ENCODE measurements at places on chromosomes 5 and 9. TPM values are rescaled to one million over a fixed set of nuclear protein-coding genes. Genes with fewer than 3 reads are reported as not detected.
A peak's percentile ranks its signal among the peaks of the same experiment; 100 is the strongest.

Gene TSSK1B
- not detected for total RNA-seq

Gene PCDHA12
- not detected for total RNA-seq

Gene HDAC3
- 73.8 TPM for total RNA-seq

Gene EDIL3
- total RNA-seq: 0.27 TPM

Gene PCDHGA6
- total RNA-seq: 0.18 TPM

Gene TAF1L
- total RNA-seq: 0.05 TPM

Gene PCDHAC1
- total RNA-seq: not detected

Gene IARS1
- 268 TPM for total RNA-seq

DNA sequence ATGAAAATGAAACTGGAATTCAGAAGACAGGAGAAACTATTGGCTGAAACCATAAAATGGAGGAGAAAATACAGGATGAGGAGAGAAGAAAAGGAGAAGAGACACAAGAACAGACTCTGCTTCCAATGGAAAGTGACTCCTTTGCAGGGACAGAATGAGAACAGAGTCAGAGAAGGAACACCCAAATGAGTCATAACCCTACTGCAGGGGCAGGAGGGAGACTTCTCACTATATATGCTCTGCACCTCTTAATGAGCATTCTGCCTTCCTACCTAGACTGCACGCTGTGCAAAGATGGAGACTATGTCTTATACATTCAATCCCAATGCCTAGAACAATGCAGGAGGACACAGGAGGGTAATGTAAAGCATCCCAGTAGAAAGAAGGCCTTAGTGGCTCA, 2.1 kb downstream of the SAXO1 start:
- DNase-seq: no peak

GRCh38 chr9:105656131-105656921, 5.9 kb upstream of the TAL2 start:
- no peak for DNase-seq

DNA sequence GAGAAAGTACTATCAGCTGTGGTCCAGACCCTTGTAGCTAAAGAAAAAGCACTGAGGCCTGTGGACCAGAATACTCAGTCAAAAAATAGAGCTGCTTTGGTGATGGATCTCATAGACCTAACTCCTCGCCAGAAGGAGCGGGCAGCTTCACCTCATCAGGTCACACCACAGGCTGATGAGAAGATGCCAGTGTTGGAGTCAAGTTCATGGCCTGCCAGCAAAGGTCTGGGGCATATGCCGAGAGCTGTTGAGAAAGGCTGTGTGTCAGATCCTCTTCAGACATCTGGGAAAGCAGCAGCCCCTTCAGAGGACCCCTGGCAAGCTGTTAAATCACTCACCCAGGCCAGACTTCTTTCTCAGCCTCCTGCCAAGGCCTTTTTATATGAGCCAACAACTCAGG, 8.9 kb downstream of the RAB24 start:
- DNase-seq: no peak

DNA sequence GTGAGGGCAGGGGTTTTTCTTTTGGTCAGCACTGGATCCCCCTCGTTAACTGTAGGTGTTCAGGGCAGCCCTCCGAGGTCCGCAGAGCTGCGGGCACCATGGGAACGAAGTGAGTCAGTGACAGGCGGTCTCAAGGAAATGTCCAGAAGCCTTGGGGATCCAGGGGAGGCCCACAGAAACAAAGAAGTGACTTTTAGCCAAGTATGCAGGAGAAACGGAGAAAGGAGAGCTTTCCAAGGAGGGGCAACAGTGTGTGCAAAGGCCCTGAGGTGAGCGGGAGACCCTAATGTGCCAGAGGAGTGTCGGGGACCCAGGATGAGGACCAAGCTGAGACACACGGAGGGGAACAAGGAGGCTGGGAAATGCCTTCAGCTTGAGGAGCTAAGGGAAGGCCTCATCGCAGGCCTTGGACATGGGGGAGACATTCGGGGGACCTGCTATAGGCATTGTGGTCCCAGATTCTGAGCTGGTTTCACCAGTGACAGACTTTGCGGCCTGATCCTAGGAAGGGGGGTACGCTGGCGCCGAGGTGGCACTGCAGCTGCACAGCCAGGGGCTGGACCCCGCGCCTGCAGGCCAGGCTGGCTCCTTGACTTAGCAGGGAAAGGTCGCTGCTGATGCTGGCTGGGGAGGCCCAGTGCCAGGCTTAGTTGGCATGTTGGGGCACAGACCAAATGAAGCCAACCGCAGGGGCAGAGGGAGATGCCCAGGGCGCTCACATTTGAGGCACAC, 3.3 kb downstream of the LTC4S start:
- no peak for DNase-seq

DNA sequence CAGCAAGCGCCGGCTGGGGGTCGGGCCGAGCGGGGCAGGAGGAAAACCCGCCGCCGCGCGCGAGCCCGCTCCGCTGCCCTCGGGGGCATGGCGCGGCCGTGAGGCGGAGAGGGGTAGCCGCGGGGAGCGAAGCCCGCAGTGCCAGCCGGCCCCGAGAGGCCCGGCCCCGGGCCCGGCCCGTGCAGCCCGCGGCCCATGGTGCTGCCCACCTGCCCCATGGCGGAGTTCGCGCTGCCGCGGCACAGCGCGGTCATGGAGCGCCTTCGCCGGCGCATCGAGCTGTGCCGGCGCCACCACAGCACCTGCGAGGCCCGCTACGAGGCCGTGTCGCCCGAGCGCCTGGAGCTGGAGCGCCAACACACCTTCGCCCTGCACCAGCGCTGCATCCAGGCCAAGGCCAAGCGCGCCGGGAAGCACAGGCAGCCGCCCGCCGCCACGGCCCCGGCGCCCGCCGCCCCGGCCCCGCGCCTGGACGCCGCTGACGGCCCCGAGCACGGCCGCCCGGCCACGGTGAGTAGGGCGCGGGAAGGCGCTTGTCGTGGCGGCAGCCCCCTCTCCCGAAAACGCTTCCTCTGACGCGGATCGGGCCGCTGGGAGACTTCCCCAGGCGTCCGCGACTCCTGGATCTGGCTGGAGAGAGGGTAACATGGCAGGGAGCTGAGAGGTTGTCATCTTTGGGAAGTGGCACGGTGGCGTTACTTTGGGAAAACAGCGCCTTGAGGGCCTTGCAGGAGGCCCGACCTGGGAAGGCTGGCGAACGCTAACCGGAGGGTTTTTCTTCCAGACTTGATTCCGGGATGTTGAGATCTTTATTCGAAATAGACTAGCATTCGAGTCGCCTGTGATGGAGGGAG, 523 bp downstream of the MAML1 start:
- peak; percentile 23 for DNase-seq

- DNase-seq: no peak
Measured at GRCh38 chr9:126611193-126611591, 2.5 kb upstream of the LMX1B start.

DNA sequence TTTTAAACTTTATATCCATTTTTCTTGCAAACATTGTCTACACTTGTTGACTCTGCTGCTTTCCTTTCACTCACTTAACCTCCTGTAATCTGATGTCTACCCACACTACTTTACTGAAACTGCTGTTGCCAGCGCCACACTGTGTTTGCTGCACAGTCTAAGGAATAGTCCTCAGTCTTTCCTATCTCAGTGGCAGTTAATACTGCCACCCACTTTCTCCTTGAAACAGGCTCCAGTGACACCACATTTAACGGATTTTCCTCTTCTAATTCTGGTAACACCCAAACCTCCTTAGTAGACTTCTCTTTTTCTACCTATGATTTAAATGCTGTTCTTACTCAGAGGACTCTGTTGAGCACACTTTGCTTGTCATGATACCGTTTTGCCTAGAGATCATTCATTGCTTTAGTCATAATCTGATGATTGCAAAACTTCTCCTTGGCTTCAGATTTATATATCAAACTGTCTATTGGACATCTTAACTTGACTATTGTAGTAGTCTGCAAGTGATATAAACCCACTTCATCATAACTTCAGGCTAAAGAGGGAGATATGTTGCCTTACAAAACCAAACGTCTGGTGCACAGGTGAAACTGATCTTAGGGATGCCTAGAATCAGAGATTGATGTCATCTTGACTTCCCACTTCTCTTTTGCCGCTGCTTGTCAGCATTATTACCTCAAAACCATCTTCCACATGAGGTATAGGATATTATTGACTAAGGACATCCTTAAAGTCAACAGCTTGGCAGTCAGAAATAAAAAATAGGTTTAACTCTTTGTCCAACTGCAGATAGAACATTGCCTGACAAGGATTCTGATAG, 94.1 kb downstream of the CDC42SE2 start:
- DNase-seq: peak; percentile 24

DNA sequence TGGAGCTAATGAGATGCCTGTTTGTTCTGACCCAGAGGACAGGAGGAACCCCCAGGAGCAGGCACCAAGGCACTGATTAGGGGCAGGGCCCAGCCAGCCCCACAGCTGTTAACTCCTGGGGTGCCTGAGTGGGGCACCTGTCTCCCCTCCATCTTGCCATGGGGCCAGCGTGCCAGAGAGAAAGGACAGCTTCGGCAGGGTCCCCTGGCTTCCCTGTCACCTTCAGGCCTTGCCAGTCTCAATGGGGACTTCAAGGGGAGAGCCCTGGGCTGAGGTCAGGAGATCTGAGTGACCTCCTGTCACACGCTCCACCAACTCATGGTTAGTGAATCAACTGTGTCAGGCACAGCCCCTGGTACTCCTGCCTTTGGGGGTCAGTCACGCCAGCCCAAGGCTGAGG, 152.7 kb upstream of the MVB12B start:
- no peak for DNase-seq

DNA sequence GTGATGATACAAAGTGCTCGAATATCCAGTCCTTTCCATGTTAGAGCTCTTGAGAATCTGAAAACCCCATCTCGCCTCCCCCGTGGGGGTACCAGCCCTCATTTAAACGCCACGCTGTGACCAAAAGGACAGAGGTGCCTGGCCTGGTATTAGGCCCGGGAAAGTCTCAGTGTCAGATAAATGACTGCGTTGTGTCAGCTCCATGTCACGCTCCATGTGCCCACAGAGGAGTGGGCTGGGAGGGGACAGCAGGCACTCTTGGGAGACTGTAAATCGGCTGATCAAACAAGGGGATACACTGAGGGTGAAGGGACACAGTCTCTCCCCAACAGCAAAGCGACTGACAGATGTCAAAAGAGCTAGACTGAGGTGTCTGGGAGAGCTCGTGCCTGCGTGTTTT, 65.7 kb upstream of the ECM2 start:
- DNase-seq: no peak

DNA sequence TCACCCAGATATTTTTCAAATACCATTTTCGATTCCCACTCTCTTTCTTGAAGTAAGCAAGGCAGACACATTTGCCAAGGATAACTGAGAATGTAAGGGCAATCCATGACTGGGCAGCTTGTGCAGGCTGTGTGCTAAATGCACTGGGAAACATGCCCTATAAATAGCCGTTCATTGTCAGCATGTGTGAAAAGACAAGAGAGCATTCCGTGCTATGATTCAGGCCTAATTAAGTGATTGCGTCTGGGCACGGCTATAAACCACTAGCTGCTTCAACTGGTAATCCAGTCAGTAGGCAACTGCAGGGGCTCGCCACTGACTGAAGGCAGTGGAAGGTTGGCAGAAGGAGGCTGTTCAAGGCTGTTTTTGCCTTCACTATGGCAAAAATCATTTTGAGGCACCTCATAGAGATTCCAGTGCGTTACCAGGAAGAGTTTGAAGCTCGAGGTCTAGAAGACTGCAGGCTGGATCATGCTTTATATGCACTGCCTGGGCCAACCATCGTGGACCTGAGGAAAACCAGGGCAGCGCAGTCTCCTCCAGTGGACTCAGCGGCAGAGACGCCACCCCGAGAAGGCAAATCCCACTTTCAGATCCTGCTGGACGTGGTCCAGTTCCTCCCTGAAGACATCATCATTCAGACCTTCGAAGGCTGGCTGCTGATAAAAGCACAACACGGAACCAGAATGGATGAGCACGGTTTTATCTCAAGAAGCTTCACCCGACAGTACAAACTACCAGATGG, at the start of gene HSPB3:
HSPB3 (plus strand) TSS at position 287 of the 745 bp plus-strand sequence; CDS start at position 378, 91 bp downstream.
- no peak for DNase-seq

GRCh38 chr5:160458806-160459800, 37.4 kb downstream of the PTTG1 start:
- no peak for DNase-seq

- DNase-seq: no peak
Measured at GRCh38 chr5:169126481-169127021, 174.4 kb downstream of the SLIT3 start.

DNA sequence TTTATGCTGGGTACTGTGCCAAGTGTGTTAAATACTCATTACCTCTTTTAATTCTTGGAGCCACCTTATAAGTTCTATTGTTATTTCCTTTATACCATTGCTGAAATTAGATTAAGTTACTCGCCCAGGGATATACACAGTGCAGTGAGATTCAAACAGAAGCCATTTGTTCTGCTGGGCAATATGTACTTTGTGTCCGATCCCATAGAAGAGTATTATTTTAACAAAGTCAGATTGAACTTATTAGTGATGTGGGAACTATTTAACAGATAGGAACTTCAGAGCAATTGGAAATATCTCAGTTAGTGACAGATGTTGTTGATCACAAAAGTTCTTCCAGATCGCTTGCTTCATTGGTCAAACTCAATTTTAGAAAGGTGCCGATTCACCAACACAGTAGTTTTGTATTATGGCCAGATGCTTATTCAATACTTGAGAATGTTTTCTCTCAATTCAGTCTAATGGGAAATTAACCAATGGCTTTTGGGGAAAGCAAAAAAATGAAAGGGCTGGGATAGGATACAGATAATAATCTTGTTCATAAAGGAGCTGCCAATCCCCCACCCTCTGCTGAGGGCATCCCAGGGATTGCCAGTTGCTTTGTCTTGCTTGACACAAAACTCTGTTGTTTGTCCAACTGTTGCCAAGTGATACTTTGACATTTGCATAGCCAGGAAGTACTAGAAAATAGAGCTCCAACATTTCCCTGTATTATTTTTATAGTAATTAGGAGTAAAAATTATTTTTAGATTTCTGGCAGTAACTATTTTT, 94.8 kb upstream of the SEMA6A start:
- DNase-seq: no peak

DNA sequence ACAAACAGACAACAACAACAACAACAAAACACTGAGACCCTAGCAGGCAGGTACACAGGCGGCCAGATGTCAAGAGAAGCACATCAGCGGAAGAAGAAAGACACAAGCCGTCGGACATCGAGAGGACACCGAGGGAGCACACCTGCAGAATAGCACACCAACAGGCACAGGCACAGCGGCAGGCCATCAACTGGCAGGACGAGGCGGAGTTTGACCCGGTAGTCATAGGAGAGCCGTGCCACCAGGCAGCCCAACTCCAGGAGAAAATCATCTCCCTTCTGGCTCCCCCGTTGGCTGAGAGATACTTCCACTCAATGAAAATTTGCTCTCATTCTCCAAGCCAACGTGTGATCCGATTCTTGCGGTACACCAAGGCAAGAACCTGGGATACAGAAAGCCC, 352.1 kb upstream of the IZUMO3 start:
- DNase-seq: no peak

GRCh38 chr5:97098922-97099321, 43.5 kb downstream of the LIX1 start:
- no peak for DNase-seq

GRCh38 chr9:125549465-125549871, 157.5 kb downstream of the MAPKAP1 start:
- no peak for DNase-seq

GRCh38 chr5:115417076-115417475, 120.6 kb upstream of the CCDC112 start:
- DNase-seq: no peak

- DNase-seq: peak; percentile 33
Measured at GRCh38 chr9:33446240-33446945, 1.0 kb downstream of the AQP3 start.

Data from activated T-cell treated with anti-CD3 and anti-CD28 coated beads, Interleukin-2, amount 50 U/mL, for 4 hours (primary cell).